ENCODE measurements at places on chromosomes 6 and 20.

DNA sequence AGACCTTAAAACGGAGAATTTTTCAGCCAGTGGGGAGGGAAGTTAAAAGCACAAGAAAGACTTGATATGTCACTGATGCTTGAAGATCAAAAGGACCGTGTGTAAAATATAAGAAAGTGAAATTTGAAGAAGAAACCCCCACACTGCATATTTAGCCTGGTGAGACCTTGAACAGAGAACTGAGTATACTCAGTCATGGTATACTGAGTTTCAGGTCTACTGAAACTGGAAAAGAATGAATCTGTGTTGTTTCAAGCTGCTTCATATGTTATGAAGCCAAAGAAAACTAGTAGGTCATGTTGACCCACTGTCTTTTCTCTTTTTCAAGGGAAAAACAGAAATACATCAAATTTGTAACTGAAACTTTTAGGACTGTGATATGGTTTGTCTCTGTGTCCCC, 443.8 kb upstream of the GJE1 start:
- no peak for DNase-seq
- no peak overlapping the region for H3K27ac ChIP-seq
- H3K36me3 ChIP-seq, result no peaks in the 10 kb centered on the region
- no peak overlapping the region for H3K4me3 ChIP-seq
- H3K4me1 ChIP-seq, result no peaks in the 10 kb centered on the region

DNA sequence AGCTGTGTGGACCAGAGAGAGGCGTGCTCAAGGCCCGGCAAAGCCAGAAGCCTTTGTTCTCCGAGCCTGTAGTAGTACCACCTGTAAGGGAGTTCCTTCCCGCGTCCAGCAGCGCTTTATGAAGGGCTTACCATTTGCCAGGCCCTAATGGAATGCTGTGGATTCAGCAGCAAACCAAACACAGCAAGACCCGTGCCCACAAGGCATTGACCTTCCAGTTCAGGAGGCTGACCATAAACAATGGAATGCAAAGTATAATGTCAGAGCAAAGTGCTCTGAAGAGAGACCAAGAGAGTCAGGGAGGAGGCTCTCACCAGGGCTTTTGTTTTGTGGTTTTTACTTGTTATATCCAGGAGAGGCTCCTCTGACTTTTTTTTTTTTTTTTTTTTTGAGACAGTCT, 209.8 kb downstream of the ZMYND8 start:
- H3K36me3 ChIP-seq, result no peaks in the 10 kb centered on the region
- H3K4me3 ChIP-seq, result no peak overlapping the region
- no peak for DNase-seq
- no peak overlapping the region for H3K27ac ChIP-seq

GRCh38 chr6:165782812-165783211, 119.8 kb upstream of the PDE10A start:
- no peaks in the 10 kb centered on the region for H3K36me3 ChIP-seq
- no peak for DNase-seq
- peaks cover 65% of the 10 kb centered on the region for H3K27me3 ChIP-seq

- peak overlapping the region; percentile 95 for H3K27ac ChIP-seq
- H3K4me3 ChIP-seq, result peak overlapping the region; percentile 95
- H3K4me1 ChIP-seq, result peaks cover 46% of the 10 kb centered on the region
- H3K36me3 ChIP-seq, result peaks cover 8% of the 10 kb centered on the region
Observed at GRCh38 chr6:42450477-42451332, 1.0 kb downstream of the TRERF1 start.

- H3K4me1 ChIP-seq, result peaks cover 28% of the 10 kb centered on the region
- H3K27me3 ChIP-seq, result no peaks in the 10 kb centered on the region
- DNase-seq, result no peak
- H3K36me3 ChIP-seq, result peaks cover 16% of the 10 kb centered on the region
- H3K4me3 ChIP-seq, result no peak overlapping the region
- H3K27ac ChIP-seq, result peak overlapping the region; percentile 57
Observed at GRCh38 chr6:148513145-148514071, 170.8 kb downstream of the SASH1 start.
